ENCODE measurements at places on chromosomes 12 and 14.

DNA sequence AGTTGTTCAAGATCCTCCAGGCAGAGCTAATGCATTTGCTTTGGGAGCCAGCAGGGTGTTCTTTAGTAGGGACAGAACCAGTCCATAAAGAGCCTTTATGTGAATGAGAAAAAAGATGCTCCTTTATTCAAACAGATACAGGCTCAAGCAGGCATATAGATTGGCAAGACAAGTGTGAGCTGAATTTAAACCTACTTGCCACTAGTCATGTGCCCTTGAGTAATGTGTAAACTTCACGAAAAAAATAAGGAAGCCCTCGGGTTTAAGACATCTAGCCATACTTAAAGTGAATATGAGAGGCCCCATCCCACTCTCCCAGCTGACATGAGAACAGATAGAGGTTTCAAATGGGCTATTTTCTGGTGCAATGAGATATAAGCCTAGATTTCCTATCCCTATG is 43.1 kb upstream of the STRAP start:
- DNase-seq = no peak

DNA sequence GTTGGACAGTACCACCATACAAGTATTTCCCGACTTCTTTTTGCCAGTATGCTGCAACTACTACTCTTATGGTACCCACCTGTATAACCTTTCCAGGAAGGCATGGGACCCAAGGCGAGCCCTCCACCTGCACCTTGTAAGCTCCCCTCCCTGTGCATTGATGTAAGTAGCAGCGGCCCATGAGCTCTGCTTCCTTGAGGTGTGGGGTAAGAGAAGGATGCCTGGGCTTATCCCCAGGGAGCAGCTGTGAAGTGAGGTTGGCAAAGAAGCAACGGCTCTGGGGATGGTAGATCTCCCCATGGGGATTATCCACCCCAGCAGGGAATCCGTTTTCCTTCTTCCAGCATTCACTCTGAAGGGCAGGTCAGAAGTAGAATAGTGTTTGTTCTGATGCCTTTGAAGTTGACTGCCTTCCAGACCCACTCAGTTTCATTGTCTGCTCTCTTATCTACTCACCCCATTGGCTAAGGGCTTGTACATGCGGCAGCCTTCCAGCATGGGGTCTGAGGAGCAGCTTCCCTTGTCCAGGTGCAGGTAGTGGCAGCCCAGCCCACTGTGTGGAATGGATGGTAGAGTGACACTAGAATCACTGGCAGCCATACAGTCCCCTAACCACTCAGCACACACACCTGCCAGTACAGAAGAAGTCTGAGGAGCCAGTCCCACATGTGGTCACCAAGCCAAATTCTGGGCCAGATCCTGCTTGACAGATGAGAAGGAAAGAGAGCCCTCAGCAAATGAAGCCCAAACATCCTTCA is 3.4 kb downstream of the CIROP start:
- no peak for DNase-seq

DNA sequence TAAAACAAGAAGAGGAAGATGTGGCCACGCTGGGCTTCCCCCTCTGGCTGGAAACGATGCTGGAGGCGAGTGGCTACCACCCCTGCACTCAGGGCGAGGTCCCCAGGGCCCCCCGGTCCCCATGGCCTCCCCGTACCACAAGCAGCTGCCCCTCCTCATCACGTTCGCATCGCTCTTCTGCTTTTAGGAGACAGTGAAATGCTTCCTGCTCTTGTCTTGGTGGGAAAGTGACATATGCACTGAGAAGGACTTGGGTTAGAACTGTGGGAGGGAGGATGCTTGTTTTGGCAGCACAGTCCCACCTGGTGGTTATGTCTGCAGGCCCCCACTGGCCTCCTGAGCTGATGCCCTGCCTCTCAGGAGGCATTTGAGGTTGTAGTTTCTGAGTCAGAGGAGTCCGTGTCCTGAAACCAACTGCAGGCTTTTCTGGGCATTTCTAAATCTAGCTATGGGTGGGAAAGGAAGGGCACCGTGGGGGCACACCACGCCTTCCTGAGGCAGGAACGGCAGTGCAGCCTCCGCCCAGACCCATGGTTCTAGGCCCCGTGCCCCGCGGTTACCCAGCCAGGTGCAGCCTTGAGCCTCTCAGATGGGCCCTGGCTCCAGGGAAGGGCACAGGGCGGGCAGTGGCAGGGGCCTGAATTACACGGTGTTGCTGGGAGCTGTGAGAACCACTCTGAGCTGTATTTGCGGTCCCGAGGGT is 139.3 kb downstream of the ADGRD1 start:
- no peak for DNase-seq

DNA sequence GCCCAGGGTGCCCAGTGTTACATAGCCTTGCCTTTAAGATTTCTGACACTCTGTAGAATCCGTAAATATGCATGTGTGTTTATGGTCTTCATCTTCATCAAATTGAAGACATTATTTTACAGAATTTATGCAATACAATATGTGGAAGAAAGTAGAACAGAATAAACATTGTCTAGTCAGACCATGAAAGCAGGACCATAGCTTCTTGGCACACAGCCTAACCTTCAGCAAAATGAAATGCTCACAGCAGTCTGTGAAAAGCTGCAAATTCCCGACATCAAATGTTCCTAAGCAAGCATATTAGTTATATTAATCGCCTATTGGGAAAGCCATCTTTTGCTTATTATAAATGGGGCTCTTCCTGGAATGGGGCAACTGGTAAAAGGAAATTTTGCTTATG is 111.3 kb upstream of the GARIN2 start:
- no peak for DNase-seq

All from NCI-H2171 treated with DMSO at 0.1 percent for 48 hours (cell line).